Activated CD4-positive, alpha-beta memory T cell treated with anti-CD3 and anti-CD28 coated beads for 36 hours (primary cell): ENCODE measurements at places on chromosomes 12 and 14.

GRCh38 chr12:56304276-56304675 lies 4.1 kb upstream of the CS start:
- DNase-seq = no peak

- peak; percentile 84 for DNase-seq
Measured at GRCh38 chr14:104800015-104800770, 708 bp upstream of the ZBTB42 start.

DNA sequence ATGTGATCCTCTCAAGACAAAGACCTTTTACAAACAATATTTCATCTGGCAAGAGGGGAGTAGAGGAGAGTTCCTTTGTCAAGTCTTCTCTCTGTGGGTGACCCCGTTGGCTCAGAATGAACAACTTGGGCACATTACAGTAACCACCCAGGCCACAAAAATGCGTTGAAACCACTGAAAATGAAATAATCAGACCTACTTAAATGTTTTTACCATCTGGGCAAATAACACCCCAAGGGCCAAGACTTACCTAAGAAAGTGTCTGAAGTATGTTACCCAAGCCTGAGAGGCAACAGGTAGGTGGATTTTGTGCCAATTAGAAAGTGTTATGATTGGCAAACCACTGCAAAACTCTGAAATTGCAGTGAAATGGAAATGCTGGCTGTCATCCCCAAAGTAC lies 1.3 kb downstream of the TC2N start:
- peak; percentile 73 for DNase-seq

GRCh38 chr14:61416591-61416990 lies 95.2 kb downstream of the PRKCH start:
- no peak for DNase-seq

DNA sequence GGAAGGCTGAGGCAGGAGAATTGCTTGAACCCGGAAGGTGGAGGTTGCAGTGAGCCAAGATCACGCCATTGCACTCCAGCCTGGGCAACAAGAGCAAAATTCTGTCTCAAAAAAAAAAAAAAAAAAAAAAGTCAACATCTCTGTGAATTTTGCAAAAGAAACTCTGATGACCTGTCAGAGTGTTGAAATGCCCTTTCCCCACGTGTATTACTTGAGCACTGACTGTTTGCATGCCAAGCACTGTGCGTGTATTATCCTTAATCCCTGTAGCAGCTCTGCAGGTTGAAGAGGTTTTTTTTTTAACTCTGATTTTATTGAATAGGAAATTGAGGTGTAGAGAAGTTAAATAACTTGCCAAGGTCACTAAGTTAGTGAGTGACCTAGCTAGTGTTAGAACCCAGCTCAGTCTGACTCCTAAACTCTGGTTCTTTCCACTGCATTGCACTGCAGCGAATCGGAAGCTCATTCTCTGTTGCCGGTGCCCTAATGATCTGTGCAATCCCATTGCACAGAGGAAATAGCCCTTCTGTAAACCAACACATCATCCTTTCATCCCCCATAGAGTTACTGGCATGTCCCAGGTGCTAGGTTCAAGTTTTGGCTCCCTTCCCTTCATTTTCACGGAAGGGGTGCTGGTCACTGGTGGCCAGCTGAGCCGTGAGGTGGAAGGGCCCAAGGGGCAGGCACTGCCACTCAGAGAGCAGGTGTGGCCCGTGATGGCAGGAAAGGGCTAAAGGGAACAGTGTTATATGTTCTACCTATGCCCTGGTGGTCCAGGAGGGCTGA lies 122.3 kb downstream of the EML1 start:
- no peak for DNase-seq

DNA sequence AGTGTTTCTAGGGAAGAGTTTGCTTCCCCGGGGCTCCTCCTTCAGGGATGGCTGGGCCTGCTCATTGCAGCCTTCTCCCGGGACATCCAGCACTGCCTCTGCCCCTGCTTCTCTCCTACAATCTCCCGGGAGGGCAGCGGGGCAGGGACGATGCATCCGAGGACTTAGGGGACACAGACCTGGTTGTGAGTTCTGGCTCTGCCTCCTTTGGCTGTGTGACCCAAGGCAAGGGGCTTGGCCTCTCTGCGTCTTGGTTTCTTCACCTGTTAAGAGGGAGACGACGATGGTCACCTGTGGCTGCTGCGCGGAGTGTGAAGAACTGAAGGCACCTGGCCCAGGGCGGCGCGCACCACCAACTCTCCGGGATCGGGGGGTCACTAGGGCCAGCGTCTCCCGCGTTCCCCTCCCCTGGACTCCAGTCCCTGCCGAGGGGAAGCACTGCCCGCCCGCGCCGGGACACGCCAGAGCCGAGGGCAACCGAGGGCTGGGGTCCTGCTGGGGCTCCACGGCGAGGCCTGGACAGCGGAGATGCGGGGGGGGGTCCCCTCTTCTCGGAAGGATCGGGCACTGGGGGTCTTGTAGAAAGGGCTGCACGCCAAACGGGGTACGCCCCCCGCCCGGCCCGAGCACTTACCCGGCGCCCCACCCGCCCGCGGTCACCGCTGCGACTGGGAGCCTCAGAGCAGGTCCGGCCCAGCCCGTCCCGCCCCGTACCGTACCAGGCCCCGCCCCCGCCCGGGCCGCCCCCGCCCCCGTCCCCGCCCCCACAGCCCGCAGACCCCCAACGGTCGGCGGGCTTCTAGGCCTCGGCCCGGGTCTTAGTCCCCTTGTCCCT lies at the start of gene HVCN1:
Gene HVCN1 (minus strand): TSS at position 670 of the 835 bp plus-strand sequence. CDS start 5,870 bp downstream, outside the sequence.
- peak; percentile 33 for DNase-seq

- DNase-seq = no peak
Measured at GRCh38 chr14:95286645-95287044, 33.1 kb downstream of the CLMN start.

DNA sequence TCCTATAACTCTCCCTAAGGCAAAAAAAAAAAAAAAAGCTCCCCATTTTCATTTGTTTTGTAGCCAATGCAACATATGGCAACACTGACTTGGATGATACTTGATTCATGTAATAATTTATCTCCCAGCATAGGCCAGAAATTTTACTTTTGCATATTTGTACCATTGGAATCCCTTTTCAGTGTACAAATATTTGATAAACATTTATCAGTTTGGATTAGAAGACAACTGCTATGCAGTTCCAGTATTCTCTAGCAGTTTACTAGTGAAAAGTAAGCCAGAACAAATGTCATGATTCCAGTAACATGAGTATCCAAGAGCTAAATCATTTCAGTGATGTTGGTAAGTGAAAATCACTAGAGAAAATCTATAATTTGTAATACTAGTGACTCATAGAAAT lies 392.3 kb downstream of the CCER1 start:
- no peak for DNase-seq

DNA sequence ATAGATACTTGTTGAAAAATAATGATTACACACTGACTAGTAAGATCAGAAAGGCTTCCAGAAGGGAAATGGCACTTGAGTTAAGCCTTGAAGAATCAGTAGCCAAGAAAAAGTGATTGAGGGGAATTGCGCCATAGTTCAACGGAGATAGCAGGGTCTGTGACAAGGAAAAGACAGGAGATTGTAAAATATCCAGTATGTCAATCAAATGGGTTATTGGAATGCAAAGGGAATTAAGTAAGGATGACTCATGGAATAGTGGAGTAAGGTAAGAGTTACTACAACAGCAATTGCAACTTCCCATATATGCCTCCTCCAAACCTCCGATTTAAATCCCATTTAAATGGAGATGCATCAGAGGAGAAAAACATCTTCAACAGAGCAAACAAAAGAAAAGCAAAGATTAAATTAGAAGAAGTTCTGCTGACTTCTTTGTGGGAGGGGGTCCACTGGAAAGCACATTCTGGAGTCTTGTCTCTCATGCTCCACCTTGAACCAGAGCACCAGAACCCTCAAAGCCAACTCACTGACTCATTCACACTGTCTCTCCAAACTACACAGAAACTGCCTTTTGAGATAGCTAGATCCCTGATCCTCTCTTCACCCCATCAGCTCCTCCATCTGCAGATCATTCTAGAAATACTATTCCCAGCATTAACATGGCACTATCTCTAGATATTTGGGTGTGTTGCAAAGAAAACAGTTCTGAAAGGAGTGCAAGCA lies 138.2 kb downstream of the NUAK1 start:
- DNase-seq = no peak

DNA sequence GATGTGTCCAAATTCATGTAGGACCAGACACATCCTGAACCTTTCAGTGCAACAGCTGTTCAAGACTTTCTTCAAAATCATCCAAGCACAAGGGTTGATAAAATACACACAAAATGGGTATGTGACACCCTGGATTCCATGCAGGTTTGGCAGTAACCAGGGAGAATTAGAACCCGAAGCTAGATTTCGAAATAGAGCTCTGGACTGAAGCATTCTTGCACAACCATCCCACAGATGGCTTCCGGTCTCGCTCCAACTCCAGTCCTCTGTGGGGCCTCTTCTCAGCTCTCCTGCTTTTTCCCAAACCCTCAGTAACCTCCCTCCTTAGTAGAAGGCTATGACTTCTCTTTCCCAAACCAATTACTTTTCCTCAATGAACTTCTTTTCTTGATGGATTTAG lies 171.3 kb downstream of the TTC7B start:
- no peak for DNase-seq

GRCh38 chr12:102484017-102484416 lies 3.7 kb upstream of the IGF1 start:
- DNase-seq = no peak

GRCh38 chr14:29999013-29999539 lies 71.4 kb upstream of the PRKD1 start:
- no peak for DNase-seq

DNA sequence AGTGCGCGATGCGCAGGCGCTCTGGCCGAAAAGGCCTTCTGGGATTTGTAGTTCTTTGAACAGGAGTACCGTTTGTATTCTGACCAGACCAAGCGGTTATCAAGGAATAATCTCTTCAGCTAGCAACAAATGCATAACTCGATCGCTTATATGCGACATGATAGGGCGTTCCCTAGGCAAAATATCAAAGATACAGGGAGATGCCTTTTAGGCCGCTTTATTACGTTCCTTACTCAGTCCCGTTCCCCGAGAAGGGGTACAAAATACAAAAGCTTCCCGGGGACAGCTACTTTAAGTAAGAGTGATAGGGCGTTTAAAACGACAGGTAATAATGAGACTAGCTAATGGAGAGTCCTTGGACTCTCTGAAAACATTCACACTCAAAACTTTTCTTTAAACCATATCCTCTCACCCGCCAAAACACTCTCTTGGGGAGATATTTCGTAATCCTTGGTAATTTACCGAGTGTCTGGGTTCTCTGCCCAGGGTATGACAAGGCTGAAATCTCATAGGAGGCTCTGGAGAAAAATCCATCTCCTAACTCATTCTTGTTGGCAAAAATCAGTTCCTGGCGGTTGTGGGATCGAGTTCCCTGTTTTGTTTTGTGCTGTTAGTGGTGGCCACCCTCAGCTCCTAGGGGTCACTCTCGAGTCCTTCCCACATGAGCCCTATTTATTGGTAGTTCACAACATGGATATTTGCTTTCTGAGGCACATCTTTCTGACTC lies 412 bp upstream of the SNW1 start:
- no peak for DNase-seq
